ENCODE measurements at places on chromosomes 1 and 21.

DNA sequence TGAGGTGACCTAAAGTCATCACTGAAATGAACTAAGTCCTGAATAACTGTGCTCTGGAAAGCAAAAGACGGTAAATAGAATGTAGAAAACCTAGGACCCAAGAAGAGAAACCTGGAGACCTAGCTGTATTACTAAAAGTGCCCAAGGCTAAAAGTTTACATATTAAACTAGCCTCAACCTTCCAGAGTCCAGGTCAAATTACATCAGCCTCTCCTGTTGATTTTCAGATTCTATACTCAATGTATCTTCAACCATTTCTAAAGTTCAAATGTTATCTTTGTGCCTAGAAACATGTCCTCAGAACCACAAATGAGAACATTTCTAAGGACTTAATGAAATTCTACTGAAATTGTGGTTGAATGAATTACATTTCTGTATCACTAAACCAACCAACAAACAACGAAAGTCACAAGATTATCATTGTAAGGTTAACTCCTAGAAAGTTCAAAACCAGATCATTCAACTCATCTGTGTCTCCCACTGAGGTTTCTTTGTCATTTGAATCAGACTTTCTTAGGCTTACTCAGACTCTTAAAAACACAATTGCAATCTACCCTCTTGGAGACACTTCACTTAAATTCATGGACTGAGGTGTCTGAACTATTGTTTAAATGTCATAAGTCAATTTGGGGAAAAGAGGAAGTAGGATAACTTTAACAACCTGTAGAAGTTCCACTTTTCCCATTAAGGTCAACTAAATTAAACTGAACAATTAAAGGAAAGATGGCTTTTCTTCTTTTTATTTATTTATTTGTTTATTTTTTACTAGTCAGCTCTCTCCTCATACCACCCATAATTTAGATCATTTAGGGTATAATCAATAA, 207.7 kb downstream of the BARHL2 start:
- no peak for DNase-seq

DNA sequence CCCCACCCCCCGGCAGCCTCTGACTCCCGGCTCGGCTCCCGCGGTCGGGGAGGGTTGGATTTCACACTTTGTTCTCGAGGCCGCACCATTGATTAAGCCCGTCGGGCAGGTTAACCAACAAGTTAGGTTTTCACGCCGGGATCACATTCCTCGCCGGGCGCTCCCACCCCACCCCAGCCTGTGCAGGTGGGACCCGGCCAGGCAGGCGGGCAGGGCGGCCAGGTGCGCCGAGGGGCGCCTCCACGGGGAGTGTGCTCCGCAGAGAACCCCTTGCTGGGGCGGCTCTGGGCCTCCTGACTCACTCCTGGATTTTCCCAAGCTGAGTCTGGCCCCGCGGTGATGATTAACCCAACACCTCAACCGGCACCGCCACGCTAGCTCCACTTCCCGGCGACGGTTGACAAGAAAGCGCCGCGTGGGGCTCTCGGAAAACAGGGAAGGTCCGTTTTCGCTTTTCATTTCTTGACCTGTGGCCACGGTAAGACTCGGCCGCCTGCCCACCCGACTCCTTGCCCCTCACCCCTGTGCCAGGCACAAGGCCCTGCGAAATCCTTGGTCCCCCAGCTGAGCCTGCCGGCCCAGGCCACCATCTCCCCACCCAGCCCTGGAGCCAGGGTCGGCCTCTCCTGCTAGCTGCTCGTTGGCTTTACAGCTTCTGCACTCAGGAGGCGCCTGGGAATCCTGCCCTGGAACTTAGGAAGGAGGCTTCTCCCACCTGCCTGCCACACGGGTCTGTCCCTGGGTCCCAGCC, 8.8 kb upstream of the TTLL10 start:
- DNase-seq, result no peak

GRCh38 chr1:67308136-67308535, 463 bp downstream of the IL12RB2 start:
- DNase-seq, result no peak

DNA sequence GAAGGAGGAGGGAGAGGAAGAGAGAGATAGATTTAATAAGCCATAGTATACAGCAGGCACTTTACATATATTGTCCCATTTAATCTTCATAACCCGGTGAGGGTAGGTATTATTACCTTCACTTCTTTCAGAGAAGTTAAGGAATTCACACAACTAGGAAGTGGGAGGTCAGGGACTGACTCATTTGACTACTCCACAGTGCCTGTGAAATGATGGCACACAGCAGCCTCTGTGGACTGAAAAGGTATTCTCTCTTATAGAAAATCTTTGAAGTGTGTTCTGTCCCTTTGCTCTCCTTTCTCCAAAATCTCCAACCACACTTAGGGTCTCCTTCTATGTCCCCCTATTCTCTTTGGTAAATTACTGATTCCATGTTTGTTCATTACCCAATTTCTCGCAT, 23.9 kb downstream of the PALMD start:
- no peak for DNase-seq

GRCh38 chr1:99645699-99646531, at the start of gene PALMD:
Gene PALMD (plus strand): TSS chr1:99646113. CDS start chr1:99646318, 205 bp downstream.
- no peak for DNase-seq

DNA sequence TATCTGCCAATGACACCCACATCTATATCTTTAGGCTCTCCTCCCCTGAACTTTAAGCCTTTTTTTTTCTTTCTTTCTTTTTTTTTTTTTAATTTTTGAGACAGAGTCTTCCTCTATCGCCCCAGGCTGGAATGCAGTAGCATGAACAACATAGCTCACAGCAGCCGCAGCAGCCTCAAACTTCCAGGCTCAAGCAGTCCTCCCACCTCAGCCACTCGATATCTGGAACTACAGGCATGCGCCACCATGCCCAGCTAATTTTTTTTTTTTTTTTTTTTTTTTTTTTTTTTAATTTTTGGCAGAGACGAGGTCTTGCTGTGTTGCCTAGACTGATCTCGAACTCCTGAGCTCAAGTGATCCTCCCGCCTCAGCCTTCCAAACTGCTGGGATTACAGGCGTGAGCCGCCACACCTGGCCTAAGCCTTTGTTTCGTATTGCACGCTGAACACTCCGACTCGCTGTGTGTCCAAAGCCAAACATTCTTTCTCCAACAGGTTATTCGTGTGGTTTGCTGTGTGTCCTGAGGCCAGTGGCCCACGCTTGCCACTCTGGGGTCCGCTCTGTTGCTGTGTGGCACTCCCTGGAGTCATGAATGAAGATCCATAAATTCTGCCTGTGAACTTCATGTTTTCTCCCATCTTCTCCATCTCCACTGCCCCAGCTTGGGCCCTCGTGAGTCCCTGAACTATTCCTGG, 119.4 kb downstream of the CAMTA1 start:
- no peak for DNase-seq

- DNase-seq, result no peak
Measured at GRCh38 chr1:172167796-172168596, 252.5 kb upstream of the C1orf105 start.

DNA sequence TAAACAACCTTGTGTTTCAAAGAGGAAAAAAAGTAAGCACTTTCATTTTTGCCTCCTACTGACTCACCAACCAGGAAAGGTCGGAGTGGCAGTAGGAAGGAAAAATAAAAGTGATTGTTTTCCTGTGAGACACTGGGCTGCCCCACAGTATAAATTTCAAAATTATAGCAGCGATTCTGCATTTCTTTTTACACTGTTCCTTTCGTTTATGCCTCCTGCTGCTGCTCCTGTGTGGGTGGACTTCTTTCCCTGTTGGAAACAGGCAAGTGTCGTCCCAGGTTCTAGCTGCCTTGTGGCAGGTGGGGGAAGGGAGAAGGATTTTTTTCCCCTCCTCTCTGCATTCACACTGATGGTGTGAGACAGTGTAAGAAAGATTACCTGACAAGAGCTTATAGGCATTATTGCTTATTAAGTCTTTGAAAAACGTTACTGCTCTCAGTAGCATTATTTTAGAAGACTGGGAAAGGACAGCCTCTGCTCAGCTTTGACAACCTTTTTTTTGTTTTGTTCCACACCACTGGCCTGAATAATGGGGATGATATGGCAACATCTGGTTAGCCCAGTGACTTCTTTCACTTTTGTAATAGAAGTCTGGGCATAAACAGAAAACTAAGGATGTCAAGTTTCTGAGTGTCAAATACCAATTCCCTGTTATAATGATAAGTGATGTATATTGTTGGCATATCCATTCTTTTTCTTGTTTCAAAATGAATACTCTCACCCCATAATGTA, 77.9 kb downstream of the NEK7 start:
- no peak for DNase-seq

DNA sequence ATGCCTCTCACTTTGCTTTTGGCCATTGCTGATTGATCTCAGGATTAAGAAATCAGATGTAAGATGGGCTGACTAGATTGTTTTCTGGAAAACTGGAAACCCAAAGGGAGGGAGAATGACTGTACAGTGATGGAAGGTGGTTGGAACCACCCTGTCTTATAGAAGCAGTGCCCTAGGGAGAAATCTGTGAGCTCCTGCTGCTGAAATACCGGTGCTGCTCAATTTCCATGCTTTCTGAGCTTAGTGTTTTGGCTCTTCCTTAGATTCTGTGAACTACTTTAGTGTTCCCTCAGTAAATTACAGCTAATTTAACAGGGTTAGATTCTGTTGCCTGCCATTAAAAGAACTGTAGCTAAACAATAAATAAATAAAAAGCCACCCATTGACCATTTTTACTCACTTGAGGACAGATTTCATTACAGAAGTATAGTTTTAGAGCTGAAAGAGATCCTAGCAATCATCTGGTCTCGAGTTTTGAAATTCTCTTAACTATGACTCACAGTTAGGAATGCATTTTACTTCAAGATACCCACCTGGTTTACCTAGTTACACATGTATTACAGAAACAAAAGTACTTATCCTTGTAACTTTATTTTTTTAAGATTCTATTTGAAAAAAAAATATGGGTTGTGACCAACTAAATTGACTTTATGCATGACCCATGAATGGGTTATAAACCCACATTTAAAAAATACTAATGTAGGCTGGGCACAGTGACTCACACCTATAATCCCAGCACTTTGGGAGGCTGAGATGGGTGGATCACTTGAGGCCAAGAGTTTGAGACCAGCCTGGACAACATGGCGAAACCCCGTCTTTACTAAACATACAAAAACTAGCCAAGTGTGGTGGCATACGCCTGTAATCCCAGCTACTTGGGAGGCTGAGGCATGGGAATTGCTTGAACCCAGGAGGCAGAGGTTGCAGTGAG, 33.2 kb downstream of the CAMSAP2 start:
- DNase-seq, result no peak

DNA sequence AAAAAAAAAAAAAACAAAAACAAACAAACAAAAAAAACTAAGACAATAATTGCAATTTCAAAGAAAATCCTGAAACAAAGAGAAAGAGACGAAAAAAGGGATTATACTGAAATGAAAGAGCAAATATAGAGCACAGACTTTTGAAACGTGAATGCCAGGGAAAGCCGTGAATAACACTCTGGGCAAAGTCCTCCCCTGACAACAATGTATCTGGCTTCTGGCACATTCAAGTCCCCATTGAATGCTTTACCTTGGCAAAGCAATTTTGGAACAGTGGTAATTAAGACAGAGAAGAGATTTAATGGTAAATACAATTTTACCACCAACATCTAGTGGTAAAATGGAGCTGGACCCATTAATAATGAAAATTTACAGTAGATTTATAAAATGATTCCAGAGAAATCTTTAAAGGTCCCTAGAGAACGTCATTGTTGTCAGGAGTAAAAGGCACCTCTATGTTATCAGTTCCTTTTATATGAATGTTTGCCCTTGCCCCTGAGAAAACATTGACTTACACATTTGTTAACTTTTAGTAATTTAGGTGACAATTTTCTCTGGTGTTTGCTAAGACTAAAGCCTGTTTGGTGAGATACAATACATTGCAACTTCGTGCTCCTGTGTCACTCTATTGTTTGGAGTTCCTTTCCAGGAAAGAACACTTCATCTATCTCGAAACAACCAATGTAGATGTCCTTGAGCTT, 89.7 kb downstream of the GREM2 start:
- DNase-seq, result no peak

- no peak for DNase-seq
Measured at GRCh38 chr1:75171876-75172275, 37.7 kb downstream of the LHX8 start.

- DNase-seq, result no peak
Measured at GRCh38 chr1:246647513-246647912, 76.7 kb upstream of the SCCPDH start.

DNA sequence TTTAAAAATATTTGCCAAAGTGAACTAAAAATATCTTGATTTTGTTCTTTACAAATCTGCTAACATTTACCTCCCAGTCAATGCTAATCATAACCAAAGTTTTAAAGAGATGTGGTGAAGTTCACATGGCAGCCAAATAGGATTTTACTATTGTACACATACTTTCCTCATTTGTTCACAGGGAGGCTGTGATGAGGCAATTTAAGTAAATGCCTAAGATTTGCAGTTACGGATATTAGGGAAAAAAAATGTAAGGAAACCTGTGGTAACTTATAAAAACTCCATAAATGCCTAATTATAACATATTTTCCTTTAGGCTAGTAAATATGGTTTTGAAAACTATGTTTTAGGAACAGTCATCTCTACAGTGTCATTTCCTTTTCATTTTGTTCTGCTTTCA, 32.4 kb downstream of the RGS5 start:
- no peak for DNase-seq

- DNase-seq, result no peak
Measured at GRCh38 chr1:109636201-109636952, 16.7 kb downstream of the AMPD2 start.

DNA sequence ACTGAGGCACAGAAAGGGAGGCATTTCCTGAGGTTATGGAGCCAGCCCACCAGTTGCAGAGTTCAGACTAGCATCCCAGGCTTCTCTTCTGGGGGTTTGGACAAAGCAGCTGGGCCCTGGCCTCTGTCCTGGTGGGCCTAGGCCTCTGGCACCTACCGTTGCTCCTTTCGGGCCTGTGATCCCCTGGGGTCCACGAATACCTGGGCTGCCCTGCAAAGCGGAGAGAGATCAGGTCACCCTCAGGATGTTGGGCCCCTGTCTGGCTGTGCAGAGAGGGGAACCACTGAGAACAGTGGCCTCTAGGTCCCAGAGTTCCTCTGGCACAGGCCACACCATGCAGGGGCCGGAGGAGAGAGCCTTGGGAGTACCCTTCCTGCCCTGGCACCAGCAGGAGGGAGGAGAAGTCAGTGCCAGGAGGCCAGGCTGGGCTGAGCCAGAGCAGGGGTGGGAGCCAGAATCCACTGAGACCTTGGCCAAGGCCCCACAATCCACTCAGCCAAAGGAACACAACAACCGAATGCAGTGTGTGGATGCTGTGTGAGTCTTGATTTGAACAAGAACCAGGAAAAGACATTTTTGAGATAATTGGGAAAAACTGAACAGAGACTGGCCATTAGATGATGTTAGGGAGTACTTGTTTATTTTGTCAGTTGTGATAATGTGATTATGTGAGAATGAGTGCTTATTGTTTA, 8.9 kb downstream of the COL9A2 start:
- DNase-seq, result no peak
